ENCODE measurements at places on chromosomes 12 and 14.

- no peak for DNase-seq
These were observed 5.5 kb upstream of the PFDN5 start for GRCh38 chr12:53289891-53290290.

- DNase-seq, result no peak
These were observed 94.5 kb downstream of the AACS start for GRCh38 chr12:125159702-125160101.

- DNase-seq, result no peak
These were observed 80.4 kb upstream of the SINHCAF start for GRCh38 chr12:31406345-31406744.

DNA sequence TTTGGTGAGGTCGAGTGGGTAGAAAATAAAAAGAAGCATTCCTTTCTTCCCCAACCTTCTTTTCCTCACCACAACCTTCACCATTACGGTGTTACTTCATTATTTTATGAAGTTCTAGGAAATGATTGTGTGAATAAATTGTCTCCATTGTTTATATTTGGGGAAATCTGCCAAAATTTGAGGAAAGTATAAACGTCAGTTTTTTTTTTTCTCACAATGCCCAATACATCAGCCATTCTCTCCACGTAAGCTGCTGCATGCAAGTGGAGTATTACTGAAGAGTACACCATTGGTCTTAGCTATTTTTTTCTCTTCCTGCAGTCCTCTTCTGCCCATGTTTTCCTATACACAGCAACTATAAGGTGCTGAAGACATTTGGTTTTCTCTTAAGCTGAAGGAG, 9.1 kb upstream of the POLR3B start:
- no peak for DNase-seq

GRCh38 chr12:13105781-13106180, 2.3 kb upstream of the GSG1 start:
- no peak for DNase-seq

DNA sequence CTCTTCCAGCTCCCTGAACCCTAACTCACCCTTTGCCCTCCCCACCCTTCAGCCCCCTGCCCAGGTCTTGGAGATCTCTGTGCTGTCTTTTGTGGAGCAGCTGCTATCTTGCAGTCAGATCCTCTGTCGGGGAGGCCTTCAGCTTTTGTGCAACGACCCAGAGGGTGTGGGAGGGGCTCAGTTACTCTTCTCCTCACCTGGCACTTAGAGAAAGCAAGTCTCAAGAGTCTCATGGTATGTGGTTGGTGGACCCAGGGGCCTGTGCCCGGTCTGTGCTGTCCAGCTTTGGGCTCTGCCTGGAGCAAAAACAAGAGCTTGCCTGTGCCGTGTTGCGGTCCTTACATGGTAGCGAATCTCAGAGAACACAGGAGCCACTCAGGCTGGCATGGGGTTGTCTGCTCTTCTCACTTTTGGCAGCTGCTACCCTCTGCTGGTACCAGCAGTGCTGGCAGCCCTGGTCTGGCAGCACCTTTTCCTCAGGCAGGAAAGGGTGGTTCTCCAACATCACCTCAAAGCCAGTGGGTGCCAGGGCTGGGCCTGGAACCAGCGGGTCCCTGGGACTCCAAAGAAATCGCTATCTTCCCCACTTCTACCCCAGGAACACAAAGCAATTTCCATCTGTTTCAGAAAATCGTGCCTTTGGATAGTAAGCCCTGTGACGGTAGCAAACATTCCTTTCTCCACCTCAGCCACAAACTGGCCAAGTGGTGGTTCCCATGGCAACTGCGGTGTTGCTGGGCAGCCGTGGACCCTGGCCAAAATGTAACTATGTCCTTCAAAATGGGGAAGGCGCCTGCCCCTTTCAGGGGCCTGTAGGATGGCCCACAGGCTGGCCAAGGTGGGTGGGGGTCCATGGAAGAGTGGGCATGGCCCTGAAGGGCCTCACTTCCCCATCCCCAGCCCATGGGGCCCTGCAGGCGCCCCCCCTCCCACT, 90.0 kb downstream of the RIN3 start:
- DNase-seq, result peak; percentile 71

GRCh38 chr12:102468261-102468915, 12.0 kb downstream of the IGF1 start:
- DNase-seq, result no peak

- no peak for DNase-seq
These were observed 171.2 kb downstream of the MYRFL start for GRCh38 chr12:69996241-69996640.
